ENCODE measurements at places on chromosomes 11 and 22.

DNA sequence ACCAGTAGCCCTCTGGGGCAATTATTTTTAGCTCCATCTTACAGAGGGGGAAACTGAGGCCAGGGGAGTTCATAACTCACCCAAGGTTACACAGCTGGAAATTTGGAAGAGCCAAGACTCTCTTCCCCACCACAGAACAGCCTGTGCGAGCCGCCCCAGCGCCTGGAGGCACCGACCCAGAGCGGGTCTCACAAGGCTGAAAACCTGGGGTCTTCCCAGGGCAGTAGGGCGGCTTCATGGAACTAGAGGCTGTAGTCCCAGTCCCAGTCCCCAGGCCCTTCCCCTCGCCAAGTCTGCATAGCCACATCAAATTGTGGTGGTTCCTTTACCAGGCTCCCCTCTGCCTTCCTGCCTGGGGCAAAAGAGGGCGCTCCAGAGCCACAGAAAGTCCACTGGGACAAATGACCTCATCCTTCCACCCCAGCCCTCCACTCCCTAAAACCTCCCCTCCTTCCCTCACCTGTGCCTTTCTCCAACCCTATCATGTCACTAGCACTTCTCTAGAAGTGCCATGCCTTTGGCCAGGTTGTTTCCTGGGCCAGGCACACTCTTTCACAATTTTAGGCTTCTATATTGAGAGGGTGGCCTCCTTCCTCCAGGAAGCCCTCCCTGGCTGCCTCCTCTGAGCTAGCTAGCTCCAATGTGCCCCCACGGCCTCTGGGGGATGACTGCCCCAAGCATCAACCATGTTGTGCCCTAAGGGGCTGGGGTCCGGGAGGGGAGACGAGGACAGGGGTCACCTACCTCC lies 15.2 kb upstream of the CDC42EP1 start:
- DNase-seq = peak; percentile 64

DNA sequence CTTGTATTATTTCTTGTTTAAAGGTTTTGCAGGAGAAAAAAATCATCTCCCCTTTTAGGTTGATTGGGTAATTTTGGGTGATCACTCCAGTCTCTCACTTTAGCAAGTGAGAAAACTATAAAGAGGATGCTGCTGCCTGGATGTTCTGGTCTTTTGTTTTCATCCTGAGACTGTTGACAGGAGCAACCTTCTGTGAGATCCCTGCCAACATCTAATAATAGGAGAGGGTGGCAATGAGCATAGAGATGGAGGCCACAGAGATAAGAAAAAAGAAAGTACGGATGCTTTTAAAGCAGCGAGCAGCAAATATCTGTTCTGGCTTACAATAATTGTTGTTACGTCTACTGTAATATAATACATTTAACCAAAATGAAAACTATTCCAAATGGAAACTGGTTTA lies 293.6 kb upstream of the MTNR1B start:
- no peak for DNase-seq

DNA sequence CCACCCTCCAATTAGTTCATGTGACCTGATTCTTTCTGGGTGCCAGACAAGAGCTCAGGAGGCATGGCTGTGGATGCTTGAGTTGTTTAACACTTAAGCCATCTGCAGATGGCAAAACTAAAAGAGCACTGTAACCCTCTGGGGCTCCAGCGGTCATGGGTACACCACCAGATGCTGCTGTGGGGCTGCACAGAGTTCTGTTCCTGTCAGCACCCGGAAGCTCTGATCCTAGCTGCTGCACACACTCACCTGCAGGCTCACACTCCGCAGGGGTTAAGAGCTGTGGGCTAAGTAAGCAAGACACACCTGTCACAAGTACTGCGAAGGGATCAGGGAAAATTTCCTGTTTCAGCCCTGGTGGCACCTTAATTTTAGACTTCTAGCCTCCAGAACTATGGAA lies 307.8 kb downstream of the C11orf87 start:
- DNase-seq = no peak

- no peak for DNase-seq
Observed at GRCh38 chr11:102240502-102240901, 76.8 kb upstream of the BIRC3 start.

DNA sequence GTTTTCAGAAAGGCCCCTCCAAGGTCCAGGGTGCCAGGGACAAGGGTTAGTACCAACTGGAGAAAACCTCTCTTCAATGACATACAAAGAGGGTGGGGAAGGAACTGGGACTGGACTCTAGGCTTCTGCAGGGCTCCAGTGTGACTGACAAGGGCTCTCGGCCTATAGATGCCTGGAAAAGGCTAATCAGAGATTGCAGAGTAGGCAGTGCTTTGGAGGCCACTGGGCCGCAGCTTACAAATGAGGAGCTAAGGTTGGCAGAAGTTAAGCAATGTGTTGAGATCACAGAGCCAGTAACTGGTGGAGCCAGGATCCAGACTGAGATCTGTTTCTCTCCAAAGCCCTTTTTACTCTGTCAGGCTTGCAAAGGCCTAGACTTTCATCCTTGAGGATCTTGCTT lies 7.4 kb upstream of the DGKZ start:
- DNase-seq = no peak

DNA sequence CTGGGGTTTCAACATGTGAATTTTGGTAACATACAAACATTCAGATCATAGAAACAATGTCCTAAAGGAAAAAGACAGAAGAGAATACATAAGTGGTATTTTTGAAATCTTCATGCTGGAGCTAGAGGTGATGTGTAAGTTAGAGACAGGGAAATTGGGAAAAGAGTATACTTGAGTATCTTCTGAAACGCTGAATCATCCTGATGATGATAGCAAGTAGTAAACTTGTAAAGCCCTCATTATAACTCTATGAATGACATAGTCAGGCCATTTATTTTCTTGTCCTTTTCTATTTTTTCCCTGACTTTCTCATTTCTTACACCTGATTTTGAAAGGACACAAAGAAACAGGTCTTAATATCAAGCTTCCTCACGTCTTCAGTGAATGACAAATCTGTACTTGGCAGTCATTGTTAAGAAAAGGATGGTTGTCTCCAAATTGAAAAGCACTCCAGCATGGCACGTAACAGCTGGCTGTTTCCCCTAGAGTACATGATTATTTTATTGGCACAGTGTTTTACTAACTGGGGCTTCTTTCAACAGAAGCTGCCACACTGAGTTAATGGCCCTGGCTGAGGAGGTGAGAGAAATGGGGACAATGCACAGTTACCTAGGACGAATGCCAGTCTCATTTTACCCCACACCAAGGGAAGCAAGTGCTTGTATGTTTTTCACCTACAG lies 140.7 kb upstream of the CTSC start:
- no peak for DNase-seq

GRCh38 chr11:86518211-86518610 lies 143.5 kb downstream of the CCDC81 start:
- DNase-seq = no peak

GRCh38 chr11:6635082-6635932 lies 16.1 kb upstream of the TPP1 start:
- DNase-seq = no peak

GRCh38 chr11:7347611-7348431 lies 96.1 kb downstream of the SYT9 start:
- no peak for DNase-seq

Measured in GM12891 (cell line).